ENCODE measurements at places on chromosomes 5 and 9. TPM values are rescaled to one million over a fixed set of nuclear protein-coding genes. Genes with fewer than 3 reads are reported as not detected.

DNA sequence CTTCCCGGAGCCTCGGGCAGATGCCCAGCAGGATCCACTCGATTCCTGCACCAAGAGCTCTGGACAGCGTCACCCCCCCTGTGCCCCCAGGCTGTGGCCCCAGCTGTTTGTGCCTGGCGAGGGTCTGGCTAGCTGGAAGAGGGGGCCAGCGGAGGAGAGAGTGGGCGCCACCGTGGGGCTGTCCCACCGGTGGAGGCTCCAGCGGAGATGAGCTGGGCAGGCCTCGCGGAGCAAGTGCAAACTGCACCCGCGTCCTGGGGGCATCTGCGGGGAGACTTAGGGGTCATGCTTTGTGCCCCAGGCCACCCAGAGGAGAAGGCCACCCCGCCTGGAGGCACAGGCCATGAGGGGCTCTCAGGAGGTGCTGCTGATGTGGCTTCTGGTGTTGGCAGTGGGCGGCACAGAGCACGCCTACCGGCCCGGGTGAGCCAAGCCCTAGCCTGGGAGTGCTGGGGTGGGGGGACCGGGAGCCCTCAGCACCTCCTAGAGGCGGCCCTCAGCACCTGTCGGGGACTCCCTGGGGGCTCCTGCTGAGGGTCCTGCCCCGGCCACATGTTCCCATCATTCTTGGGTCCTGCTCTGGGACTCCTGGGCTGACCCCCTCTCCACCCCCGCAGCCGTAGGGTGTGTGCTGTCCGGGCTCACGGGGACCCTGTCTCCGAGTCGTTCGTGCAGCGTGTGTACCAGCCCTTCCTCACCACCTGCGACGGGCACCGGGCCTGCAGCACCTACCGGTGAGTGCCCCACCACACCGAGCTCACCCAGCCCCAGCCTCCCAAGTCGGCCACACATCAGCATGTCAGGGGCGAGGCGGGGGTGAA, 5.4 kb downstream of the EGFL7 start:
- peaks cover 17% of the 10 kb centered on the region for H3K4me1 ChIP-seq
- H3K4me3 ChIP-seq = peak overlapping the region; percentile 62
- no peak for DNase-seq
- H3K27me3 ChIP-seq = no peaks in the 10 kb centered on the region

GRCh38 chr5:147789820-147790219, 7.3 kb upstream of the JAKMIP2 start:
- H3K27me3 ChIP-seq = no peaks in the 10 kb centered on the region
- H3K4me3 ChIP-seq = no peak overlapping the region
- H3K36me3 ChIP-seq = no peaks in the 10 kb centered on the region

DNA sequence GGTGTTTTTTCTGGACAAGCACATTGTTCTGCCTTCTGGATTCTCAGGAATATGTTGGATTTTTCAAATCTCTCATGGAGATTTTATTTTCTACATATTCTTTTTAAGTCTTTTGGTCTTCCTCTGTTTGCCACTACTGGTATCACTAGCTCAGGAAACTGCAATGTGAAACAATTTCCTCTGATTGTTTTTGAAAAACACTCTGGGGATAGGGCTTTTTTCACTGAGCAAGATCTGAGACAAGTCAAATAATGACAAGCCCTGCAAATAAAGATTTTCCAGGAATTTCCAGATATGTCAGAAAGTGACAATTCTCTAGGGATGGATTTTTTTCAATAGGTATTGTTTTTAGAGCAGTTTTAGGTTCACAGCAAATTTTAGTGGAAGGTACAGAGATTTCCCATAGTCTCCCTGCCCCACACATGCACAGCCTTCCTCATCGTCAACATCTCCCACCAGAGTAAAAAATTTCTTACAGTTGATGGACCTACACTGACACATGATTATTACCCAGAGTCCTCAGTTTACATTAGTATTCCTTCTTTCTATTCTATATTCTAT, 86.9 kb upstream of the TMEM161B start:
- no peaks in the 10 kb centered on the region for H3K4me1 ChIP-seq
- no peak overlapping the region for H3K4me3 ChIP-seq
- H3K27me3 ChIP-seq = no peaks in the 10 kb centered on the region

- H3K27ac ChIP-seq = no peak overlapping the region
- no peak overlapping the region for H3K4me3 ChIP-seq
- H3K36me3 ChIP-seq = no peaks in the 10 kb centered on the region
- DNase-seq = no peak
Measured at GRCh38 chr5:39857041-39857440, 432.3 kb upstream of the DAB2 start.

Gene KLHL3
- 9.1 TPM for total RNA-seq

Gene PGGT1B
- total RNA-seq = 7.3 TPM
